CD4-positive, alpha-beta T cell treated with Interleukin-10 for 1 hour (primary cell): ENCODE measurements at places on chromosomes 2 and 18.

GRCh38 chr2:61993422-61994024, 88.0 kb downstream of the COMMD1 start:
- DNase-seq = peak; percentile 45

DNA sequence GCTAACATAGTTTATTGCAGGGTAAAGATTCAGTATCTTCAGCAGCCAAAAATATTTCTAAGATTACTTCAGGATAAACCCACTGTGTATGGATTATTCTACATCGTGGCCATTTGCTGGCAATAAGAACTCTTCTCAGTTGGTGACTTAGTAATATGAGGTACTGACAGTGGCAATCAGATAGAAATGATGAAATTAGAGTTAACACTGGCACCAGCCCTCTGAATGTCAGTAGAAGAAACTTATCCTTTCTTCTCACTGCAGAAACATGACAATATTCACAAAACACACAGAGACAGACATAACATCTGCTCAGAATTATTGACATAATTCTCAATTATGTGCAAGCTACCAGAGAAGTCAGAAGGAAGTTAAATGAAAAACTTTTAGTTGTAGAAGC, 246.3 kb upstream of the COL3A1 start:
- DNase-seq = no peak

GRCh38 chr2:104599787-104600510, 254.0 kb upstream of the POU3F3 start:
- DNase-seq = no peak

DNA sequence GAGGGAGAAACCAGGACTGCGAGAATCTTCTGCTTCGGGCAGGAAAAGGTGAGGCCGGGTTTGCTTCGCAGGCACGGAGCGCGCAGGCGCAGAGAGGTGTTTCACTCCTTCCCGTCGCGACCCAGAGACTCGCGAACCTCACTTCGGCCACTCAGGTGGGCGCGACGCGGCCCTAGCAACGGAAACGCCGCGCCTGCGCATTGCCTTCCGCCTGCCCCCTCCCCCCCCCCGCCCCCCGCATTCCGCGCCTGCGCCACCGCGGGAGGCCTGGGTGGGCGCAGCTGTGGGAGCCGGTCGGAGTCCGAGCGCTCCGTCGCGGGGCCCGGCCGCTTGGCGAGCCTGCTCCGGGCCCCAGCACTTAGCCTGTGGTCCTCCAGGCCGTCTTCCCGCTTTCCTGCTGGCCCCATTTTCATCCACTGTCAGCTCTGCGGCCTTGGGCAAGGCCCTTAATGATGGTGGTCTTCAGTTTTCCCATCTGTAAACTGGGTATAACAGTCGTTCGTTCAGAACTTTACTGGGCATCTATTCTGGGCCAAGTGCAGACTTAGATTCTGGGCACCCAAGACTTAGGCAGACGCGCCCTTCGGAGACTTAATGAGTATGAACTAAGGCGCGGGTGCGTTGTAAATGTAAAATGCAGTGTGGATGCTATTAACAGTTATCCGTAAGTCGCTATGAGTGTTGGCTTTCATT, 62.1 kb upstream of the ACKR3 start:
- DNase-seq = peak; percentile 65
